ENCODE measurements at places on chromosomes 3 and 15. TPM values are rescaled to one million over a fixed set of nuclear protein-coding genes. Genes with fewer than 3 reads are reported as not detected.

- no peak overlapping the region for H3K4me3 ChIP-seq
- H3K27me3 ChIP-seq = no peaks in the 10 kb centered on the region
- no peak for DNase-seq
- H3K27ac ChIP-seq = no peak overlapping the region
Measured at GRCh38 chr3:178231645-178232044, 304.6 kb upstream of the KCNMB2 start.

- no peak overlapping the region for H3K4me3 ChIP-seq
- peak overlapping the region; percentile 76 for H3K27ac ChIP-seq
- H3K4me1 ChIP-seq = peaks cover 15% of the 10 kb centered on the region
- H3K27me3 ChIP-seq = no peaks in the 10 kb centered on the region
Measured at GRCh38 chr15:81398456-81398855, 24.4 kb upstream of the TMC3 start.

Gene CHAC1
- 49.4 TPM for total RNA-seq

DNA sequence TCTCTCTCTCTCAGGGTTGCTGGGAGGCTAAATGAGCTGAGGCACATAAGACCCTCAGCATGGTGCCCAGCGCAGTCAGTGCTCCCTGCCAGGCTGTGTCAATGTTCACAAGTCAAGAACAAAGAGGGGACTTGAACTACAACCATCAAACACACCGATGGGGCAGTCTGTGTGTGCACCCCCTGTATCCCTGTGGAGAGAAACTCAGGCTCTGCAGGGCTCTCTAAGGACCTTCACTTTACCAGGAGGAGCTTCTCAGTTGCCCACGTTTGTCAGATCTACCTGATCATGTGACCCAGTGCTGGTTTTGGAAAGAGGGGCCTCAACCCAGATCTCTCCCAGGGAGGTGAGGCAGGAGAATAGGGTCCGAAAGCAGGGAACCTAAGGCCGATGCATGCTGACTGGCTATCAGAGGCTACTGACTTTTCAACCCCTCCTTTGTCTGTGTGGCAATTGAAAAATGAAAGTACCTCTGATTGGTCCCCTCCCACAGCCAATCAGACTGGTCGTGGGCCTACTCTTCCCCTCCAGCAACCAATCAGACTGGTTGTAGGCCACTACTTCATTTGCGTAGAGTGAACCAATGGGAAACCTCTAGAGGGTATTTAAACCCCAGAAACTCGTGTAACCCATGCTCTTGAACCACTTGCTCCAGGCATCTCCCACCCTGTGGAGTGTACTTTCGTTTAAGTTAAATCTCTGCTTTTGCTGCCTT, 34.0 kb downstream of the RHCG start:
- no peaks in the 10 kb centered on the region for H3K27me3 ChIP-seq
- H3K4me3 ChIP-seq = no peak overlapping the region
- peak; percentile 57 for DNase-seq
- H3K4me1 ChIP-seq = no peaks in the 10 kb centered on the region
- no peak overlapping the region for H3K27ac ChIP-seq

GRCh38 chr3:12501360-12502020, 17.2 kb downstream of the TSEN2 start:
- H3K4me3 ChIP-seq = no peak overlapping the region
- H3K36me3 ChIP-seq = peaks cover 59% of the 10 kb centered on the region
- peak; percentile 60 for DNase-seq
- no peaks in the 10 kb centered on the region for H3K27me3 ChIP-seq

Gene PRTG
- total RNA-seq = 3.5 TPM

DNA sequence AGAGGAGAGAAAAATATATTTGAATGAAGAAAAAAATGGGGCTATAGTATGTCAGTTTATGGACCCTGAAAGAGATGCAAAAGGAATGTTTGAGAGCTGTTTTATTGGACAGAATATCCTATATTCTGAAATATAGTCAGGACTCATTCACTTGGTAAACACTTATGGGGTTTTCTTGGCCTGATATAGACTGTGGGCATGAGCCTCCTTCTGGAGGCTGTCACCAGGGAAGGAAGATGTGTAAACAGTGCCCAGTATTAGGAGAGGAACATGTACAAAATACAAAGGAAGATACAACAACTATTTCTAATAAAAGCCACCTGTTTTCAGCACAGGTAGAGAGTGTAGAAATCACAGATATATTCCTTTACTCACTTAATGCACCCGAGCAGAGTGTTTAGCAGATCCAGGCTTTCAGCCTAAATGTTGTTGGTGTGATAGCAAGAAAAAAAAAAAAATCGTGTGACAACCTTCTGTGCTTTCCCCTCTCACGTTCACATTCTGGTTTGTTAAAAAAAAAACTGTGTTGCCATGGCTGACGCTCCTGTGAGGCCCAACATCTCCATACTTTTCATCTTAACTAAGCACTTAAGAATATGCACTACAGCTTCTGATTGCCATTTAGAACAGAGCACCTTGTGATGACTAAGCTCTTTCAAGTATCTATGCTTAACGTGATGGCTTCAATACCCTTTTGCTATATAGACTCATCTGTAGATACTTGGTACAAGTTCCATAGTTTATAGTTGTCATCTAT, 134.1 kb downstream of the MBNL1 start:
- peak overlapping the region; percentile 77 for H3K27ac ChIP-seq
- no peaks in the 10 kb centered on the region for H3K27me3 ChIP-seq

DNA sequence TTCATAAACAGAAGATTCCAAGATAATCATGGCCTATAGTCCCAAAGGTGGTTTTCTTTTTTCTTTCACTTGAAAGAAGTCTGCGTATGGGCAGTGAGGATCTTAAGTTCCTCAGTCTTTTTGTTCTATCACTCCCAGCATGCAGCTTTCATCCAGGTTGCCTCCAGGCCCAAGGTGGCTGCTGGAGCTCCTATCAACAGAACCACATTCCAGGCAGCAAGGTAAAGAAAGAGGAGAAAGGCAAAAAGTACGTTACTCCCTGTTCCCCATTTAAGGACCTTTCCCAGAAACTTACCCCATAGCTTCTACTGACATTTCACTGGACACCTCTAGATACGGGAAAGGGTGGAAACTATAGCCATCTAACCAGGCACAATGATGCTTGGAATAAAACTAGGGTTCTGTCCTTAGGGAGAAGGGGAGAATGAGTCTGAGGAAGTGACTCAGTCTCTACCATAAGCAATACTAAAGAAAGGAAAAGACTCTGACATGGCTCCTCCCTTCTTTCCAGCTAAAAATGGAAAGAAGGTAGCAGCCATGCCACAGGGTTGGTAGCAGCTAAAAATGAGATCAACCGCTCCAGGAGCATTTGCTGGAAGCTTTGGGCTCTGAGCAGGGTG, 313.9 kb upstream of the NR2E3 start:
- H3K4me1 ChIP-seq = peaks cover 9% of the 10 kb centered on the region
- H3K27ac ChIP-seq = no peak overlapping the region
- DNase-seq = peak; percentile 15
- H3K36me3 ChIP-seq = no peaks in the 10 kb centered on the region
- no peak overlapping the region for H3K4me3 ChIP-seq
- no peaks in the 10 kb centered on the region for H3K27me3 ChIP-seq
